ENCODE measurements at places on chromosomes 6 and 20. TPM values are rescaled to one million over a fixed set of nuclear protein-coding genes. Genes with fewer than 3 reads are reported as not detected.

DNA sequence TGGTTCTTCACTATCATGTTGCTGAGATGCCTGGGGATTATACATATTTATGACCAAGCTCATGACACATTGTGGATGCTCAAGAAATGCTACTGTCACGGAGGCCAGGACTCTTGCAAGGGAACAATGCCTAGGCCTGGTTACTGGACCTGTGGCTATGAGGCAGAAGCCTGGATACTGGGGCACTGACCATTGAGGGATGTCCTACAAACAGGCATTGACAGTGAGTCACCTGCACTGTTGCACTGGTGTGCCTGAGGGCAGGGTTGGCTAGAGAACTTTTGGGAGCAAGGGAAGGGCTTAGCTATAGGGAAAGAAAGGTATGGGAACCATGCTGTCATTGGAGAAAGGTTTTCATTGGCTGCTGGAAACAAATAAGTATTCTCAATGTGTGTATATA lies 313.1 kb upstream of the SUPT3H start:
- no peak for DNase-seq

DNA sequence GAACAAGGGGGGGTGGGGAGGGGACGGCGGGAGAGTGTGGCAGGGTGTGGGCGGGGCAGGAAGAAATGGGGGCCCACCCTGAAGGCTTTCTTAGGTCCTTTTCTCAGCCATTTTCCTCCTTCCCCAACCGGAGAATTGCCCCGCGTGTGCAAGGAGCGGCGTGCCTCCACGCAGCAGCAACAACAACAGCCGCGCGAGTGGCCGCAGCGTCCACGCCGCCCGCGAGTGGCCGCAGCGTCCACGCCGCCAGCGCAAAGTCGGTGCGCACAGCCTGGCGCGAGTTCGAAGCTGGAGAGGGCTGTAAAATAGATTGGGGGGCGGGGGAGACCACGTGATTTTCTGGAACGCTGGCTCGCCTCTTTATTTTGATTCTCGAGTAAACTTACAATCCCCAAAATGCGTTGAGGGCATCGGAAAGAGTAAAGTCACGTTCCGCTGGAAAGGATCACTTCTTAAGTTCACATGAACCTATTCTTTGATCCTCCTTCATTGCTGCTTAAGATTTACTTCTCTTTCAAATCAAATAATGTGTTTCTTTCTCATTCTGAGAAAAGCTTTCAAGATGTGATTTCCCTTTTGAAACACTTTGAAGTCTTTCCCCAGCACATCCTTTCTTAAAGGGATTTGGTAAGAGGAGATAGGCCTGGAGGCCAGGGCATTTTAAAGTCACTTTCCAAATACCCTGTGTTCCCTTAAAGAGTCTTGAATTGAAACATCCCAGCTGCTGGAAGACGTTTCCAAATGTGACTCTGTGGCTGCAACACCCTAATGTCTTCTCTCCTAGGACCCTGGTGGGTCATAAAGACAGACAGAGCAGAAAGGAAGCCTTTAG lies 66.7 kb upstream of the ZNF217 start:
- peak; percentile 41 for DNase-seq

DNA sequence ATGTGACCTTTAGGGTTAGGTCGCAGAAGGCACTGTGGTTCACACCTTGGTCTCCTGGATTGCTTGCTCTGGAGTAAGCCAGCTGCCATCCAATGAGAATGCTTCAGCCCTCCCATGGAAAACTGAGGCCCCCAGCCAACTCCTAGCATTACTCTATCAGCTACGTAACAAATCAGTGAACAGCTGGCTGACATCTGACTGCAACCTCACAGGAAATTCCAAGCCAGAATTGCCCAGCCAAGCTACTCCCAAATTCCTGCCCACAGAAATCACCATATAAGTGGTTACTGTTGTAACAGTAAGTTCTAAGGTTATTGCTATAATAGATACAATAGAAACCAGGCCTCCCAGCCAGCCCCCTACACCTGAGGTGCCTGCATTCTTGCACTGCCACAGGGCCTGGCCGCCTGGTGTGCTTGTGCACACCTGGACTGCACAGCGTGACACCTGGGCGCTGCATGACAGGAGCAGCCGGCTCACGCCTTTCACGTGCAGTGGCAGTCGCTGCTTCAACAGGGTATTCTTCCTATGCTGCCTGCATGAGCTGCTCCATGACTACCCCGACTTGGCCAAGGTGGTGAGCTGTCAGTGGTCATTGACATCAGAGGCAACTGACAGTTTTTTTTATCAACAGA lies 429.7 kb upstream of the RUNX2 start:
- no peak for DNase-seq

DNA sequence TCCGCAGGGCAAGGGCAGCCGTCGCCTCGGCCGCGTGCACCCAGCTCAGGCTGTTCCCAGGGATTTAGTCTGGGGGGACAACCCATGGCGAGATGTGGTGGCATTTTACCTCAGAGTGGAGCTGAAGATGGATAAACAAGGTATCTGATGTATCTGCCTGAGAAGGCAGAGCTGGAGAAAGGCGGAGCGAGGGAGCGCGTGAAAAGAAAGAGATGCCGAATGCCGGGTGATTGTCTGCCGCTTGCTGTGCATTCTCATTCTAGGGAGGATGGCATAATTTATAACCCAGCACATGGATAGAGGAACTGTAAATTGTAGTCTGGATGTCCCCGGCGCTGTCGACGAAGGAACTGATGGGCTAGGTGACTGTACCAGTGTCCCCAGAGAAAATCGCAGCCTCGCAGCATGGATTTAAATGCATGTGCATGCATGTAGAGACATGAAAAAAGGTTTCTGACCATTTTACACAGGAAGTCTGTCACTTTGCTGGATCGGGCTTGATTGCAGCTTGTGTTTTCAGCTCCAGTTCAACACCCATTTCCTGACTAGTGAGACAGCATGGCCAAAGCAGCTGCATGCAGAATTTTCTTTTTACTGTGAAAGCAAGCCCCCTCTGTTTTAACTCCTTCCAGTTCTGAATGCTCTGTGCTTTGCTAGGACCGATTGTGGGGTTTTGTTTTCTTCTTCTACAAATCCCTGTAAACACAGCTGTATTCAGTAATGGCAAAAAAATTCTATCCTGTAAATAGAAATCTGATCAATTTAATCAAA lies 149.7 kb downstream of the PRL start:
- no peak for DNase-seq

GRCh38 chr20:59006864-59007664 lies at the start of gene CTSZ:
CTSZ (minus strand) TSS chr20:59007254; CDS start chr20:59007128, 126 bp downstream.
- peak; percentile 53 for DNase-seq

DNA sequence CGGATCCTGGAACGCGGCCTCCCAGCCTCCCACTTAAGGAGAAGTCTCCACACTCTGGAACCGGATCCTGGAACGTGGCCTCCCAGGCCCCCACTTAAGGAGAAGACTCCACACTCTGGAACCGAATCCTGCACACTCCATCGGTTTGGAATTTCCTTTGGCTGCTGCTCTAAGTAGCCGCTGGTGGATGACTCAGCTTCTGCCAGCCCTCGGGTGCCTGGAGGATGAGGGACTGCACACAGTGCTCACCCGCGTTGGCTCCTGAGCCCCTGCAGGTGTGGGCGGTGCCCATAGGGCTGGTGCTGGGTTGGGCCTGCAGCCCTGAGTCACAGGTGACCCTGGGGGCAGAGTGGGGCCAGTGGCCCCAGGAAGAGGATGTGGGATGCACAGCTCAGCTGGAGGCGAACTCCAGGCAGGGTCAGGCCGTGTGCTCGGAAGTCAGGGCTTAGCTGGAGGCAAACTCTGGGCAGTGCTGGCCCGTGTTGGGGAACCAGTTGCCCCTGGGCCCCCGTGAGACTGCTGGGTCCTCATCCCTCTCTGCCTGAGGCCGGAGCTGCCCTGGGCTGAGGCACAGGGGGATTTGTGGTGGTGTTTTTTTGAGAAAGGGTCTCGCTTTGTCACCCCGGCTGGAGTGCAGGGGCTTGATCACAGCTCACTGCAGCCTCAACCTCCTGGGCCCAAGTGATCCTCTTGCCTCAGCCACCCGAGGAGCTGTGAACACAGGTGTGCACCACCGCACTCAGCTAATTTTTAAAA lies 13.9 kb upstream of the TNFRSF6B start:
- DNase-seq = no peak

DNA sequence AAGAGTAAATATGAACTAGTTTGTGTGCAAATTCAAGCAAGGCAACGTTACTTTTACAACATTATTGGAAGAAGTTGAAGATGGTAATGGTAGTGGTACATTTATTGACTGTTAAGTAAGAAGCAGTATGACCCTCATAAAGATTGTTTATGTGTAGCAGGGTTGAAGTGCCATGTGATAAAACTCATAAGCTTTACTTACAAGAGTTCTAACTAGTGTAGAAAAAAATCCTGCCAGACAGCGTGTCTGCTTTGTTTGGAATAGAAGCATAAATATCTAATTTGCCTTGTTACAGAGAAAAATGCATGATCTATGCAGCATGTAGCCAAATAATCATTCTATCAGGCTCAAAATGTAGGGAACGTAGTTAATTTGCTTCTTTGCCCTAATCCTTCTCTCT lies 450.8 kb upstream of the SOX4 start:
- no peak for DNase-seq

DNA sequence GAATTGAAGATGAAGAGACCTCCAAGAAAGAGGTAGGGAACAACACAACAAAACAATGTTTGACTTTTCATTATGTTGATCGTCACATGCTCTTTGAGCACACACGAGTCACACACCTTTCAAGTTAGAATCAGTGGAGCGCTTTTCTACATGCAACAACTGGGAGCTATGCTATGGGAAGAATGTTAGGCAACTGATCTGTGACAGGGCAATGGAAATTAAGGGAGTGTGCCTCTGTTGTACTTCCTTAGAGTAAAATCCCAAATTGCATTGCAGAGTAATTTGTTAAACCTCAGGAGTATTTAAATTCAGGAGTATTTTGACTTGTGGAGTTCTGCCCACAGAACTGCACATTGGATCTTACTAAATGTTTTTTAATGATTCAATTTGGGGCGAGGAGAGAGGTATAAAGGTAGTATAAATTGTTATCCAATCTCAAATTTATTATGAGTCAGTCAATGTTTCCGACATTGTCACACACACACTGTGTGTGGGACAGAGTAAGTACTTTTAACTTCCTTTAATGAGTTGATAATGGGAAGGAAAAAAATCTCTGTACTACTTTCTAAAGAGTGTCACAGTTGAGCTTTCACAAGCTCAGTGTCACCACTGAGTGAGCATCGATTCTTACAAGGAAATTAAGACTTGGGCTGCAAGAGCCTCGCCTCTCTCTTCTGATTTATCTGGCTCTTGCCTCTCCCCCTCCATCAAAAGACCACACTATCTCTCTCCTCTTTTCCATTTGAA lies 10.7 kb downstream of the GNAS start:
- DNase-seq = no peak

DNA sequence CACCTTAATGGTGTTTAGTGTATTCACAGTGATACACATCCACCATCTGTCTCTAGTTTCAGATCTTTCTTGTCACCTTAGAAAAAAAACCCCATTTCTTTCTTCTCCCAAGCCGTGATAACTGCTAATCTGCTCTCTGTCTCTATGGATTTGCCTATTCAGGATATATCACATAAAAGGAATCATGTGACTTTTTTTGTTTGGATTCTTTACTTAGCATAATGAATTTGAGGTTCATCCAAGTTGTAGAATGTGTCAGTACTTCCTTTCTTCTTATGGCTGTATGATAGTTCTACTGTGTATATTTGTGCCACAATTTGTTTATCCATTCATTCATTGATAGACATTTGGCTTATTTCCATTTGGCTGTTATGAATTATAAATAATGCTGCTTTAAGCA lies 57.1 kb downstream of the ITCH start:
- no peak for DNase-seq

- no peak for DNase-seq
Observed at GRCh38 chr20:56607061-56607704, 21.9 kb upstream of the TFAP2C start.

- peak; percentile 5 for DNase-seq
Observed at GRCh38 chr6:70166088-70166958, 136.6 kb downstream of the COL9A1 start.

DNA sequence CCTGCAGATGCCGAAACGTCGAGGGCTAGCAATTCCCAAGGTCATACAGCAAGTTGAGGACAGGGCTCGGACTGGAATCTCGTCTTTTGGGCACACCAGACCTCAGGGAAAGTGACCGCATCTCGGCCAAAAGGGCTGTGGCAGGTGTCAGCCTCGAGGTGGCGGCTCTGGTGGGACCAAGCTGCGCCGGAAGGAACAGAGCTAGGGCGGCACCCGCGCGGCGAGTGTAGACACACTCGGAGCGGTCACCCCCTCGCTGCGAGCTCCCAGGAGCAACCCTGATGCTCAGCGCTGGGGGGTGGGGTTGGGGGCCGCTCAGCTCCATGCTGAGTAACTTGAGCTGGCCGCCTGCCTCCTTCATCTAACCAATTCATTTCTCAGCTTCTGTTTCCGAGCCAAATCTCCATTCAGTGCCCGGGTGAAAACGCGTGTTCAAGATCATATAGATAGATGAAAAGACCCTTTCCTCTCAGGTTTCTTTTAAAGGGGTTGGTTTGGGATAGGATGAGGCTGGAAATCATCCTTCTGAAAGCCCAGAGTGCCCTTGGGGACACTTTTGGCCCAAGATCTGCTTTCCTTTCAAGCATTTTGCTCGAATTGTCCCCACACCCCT lies 2.2 kb upstream of the TUBB2B start:
- peak; percentile 46 for DNase-seq

- DNase-seq = peak; percentile 22
Observed at GRCh38 chr6:15962449-15962764, 166.5 kb upstream of the MYLIP start.

DNA sequence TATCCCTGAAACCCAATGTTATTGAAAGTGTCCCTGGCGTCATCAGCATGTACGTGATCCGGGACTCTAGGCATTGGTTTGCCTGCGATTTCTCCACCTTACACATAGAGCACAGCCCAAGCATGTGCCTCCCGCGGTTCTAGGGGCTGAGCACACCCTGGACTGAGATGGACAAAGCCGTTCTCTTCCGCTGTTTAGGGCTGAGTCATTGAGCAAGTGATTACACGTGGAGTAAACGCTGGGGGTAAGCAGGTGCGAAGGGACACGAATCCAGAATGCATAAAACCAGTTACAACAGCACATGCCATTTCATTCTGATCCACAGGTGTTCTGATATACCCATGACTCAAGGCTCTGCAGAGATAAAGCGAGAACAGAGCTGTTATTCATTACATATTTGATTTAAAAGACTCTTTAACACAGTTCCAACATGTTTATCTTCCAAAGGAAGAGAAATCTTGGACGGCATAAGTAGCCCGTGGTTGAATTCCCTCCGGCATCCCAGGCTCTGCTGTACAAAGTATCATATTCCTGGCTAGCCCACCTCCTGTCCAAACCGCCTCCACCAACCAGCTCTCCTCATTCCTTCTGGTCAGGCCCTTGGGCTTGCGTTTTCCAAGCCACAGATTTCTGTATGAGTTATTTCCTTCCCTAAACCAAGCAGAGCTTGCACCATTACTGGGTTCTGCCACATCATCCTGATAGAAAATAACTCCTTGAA lies 36.1 kb upstream of the THBS2 start:
- DNase-seq = no peak

Gene C6orf52
- total RNA-seq = 1.0 TPM

Gene HLA-A
- total RNA-seq = 393 TPM

Gene BPIFB2
- not detected for total RNA-seq

Gene POFUT1
- 33.1 TPM for total RNA-seq

Gene BTBD3
- total RNA-seq = 0.26 TPM

Gene POM121L2
- total RNA-seq = not detected
